ENCODE measurements at places on chromosomes 7 and 10.

DNA sequence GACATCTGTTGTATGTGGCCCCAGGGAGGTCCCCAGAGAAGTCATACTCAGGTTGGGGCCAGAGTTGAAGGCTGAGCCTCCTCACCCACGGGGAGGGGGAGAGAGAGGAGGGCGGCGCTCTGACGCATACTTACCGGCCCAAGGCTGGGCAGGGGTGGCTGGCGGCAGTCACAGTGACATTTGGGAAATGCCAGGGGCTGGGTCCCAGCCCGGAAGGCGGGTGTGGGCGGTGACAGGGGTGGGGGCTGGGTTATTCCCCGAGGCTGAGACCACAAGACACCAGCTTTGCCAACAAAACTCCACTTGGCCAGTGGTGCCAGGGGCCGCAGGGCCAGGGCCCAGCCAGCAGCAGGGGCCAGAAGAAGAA lies 41.1 kb downstream of the RASGEF1A start:
- peak; percentile 92 for DNase-seq

DNA sequence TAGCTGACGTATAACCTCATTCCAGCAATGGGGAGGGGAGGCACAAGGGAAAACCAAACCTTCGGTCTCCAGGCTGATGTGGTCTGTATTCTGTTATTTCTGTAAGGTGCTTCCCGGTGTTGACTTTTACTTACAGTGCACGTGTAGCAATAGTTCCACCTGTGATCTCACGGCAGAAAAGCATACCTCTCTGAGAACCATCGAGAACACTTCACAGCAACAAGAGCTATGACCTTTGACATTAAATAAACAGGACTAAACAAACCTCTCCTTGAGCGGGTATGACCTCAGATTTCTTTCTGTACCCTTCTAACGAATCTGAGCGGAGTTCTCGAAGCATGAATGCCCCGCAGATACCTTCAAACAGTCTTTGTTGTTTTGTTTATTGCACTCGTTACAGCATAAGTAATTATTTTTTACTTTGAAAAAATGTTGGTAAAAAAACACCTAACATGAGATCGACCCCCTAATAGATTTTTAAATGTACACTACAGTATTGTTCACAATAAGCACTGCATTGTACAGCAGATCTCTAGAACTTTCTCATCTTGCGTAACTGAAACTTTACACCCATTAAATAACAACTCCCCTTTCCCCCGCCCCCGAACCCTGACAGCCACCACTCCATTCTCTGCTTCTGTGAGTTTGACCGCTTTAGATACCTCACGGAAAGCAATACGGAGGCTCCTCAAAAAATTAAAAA lies 282.3 kb downstream of the GATA3 start:
- no peak for DNase-seq

DNA sequence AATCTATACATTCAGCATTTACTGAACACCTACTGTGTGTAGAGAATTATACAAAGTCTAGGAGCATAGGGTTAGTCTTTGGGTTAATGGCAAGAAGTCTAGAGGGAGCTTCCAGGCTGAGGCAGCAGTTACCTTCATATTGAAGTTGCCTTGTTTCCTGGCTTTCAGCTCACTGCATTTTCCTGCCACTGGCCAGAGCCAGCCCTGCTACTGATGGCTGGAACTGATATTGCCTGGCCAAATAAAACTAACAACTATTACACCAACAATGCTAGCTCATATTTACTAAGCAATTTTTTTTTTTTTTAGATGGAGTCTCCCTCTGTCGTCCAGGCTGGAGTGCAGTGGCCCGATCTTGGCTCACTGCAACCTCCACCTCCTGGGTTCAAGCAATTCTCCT lies 165.7 kb upstream of the ITGB1 start:
- no peak for DNase-seq

GRCh38 chr7:77457779-77458178 lies 41.6 kb upstream of the GSAP start:
- no peak for DNase-seq

- DNase-seq = no peak
Measured at GRCh38 chr10:3401491-3401938, 228.9 kb upstream of the PITRM1 start.

GRCh38 chr10:123136806-123137642 lies 1.3 kb downstream of the HMX3 start:
- DNase-seq = no peak

GRCh38 chr7:979886-980571 lies 3.0 kb upstream of the CYP2W1 start:
- DNase-seq = peak; percentile 62

DNA sequence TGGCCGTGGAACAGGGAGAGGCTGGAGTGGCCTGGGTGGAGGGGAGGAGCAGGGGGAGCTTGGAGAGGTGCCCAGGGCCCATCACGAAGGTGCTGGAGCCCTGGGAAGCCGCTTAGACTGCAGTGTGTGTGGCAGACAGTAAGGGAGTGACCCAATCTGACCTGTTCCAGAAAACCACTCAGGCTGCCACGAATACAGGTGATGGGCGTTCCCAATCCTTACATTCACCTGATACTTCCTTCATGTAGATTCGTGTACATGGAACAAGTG lies 161.7 kb downstream of the SVIL start:
- DNase-seq = no peak

- DNase-seq = no peak
Measured at GRCh38 chr7:28596245-28596935, 184.1 kb downstream of the CREB5 start.

GRCh38 chr7:127765150-127765549 lies 113.2 kb downstream of the SND1 start:
- no peak for DNase-seq

GRCh38 chr10:14578060-14578952 lies 196.4 kb downstream of the FAM107B start:
- peak; percentile 76 for DNase-seq

DNA sequence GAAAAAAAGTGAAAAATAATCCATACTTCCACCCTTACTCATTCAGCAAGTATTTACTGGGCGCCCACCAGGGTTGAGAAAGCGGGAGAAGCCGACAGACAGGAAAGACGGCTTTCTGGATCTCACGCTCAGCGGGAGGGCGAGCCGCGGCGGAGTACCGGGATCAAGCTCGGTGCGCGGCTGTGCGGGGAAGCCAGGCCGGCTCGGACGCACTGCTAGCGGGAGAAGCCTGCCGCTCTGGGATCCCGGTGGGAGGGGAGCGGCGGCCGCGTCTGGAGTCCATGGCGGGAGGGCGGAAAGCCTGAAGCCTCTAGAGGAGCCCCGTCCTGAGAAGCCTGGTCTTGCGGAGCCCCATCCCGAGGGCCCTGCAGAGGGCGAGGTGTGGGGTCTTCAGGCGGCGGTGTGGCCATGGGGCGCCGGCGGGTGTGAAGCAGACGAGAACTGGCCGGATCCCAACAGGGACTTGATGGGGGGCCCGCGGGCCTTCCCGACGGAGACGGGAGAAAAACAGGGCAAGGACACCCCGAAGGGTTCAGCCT lies 82.9 kb downstream of the VIPR2 start:
- DNase-seq = no peak

GRCh38 chr7:157930926-157931466 lies 594.2 kb downstream of the DNAJB6 start:
- DNase-seq = no peak

DNA sequence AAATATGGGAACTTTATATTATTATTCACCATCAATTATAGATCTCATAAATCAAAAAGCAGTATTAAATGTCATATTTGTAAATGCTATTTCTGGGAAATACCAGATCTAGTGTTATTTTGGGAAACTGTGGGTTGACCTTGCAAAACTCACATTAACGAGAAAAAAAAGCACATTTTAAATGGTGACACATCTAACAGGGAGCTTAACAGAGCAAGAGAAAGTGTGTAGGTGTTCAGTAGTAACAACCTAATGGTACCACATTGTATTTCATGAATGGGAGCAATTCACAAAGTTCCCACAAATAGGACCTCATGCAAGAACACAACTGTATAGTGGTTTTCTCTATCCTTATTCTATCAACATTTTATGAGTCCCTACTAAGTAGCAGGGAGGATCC lies 26.2 kb upstream of the HDAC9 start:
- no peak for DNase-seq

- DNase-seq = no peak
Measured at GRCh38 chr10:52248697-52249306, 65.3 kb upstream of the DKK1 start.

DNA sequence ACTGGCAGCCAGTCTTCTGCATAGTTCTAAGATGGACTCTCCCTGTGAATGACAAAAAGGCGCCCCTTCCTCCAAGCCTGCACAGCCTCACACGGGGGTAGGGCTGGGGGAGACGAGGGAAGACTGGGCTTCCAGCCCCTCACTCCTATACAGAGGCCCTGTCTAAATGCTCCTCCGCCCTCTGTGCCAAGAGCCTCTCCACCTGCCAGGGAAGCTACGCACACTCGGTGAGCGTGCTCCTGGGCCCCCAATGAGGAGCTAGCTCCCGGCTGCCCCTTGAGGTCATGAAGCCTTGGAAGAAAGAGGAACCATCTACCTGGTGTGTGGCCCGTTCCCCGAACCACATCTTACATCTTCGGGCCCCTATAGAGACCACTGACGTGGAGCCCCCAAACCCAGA lies 54.8 kb downstream of the CRTAC1 start:
- no peak for DNase-seq

DNA sequence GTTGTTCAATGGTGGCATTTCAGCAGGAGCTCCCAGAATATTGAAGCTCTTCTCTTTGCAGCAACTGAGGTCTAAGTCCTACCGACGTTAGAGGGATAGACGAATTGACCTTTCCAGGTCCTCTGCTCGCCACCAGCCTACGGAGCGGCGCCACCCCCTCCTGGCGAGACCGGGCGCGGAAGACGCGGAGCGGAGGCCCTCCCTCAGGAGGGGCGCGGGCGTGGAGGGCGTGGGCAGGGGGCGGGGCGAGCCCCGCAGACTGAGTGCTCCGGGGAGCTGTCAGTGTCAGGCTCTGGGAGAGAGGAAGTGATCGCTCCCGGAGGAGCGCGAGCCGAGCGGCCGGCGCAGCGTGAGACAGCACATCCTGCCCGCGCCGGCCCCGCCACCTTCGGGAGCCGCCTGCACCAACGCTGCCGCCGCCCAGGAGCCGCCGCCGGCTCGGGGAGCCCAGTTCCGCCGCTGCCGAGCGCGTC lies at the start of gene DYNC1I1:
Gene DYNC1I1, plus strand, starts transcription at position 257 of the 473 bp plus-strand sequence. CDS start 32,176 bp downstream, outside the sequence.
- DNase-seq = peak; percentile 78
